ENCODE measurements at places on chromosomes 1 and 21.

DNA sequence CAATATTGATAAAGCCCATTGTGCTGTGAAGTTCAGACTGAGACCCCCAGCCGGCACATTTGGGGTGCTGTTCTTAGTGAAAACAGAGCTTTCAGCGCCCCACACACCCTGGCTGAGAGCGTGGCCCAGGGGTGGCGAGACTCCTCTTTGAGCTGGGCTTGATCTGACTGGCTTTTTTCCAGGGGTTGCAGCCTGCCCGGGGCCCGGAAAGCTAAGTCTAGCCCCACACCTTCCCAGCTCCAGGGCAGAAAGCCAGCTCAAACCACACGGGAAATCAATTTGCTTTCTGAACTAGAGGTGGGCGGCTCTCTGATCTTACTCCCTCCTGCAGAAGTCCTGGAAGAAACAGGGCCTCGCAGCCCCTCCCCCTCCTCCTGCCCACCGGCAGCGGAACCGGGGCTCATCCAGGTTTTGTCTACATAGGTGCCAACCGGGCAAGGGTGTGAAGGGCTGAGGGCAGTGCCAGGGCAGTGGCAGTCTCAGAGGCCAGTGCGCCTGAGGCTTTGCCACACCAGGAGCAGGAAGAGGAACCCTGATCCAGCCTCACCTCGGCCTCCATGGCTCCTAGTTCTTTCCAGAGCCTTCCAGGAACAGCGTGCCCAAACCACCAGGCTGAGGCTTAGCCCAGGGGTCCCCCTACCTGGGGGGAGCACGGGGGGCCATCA is 155.3 kb downstream of the NPHP4 start:
- DNase-seq = no peak

DNA sequence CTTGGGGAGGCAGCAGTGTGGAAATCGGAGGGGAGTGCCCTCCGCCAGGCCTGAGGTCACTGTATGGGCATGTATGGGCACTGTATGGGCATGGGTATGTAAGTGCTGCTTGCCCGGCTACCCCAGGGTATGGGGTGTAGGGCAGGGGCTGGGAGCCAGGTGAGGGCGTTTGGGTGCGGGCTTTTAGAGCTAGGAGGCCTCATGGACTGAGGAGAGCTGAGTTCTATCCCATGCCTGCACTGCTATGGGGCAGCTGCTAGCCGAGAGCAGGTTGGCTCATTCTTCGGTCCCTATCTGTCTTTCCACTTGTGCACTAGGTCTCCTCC is 5.3 kb downstream of the PKLR start:
- DNase-seq = no peak

- peak; percentile 85 for DNase-seq
These were observed 19.7 kb upstream of the LMX1A start for GRCh38 chr1:165376041-165376810.

DNA sequence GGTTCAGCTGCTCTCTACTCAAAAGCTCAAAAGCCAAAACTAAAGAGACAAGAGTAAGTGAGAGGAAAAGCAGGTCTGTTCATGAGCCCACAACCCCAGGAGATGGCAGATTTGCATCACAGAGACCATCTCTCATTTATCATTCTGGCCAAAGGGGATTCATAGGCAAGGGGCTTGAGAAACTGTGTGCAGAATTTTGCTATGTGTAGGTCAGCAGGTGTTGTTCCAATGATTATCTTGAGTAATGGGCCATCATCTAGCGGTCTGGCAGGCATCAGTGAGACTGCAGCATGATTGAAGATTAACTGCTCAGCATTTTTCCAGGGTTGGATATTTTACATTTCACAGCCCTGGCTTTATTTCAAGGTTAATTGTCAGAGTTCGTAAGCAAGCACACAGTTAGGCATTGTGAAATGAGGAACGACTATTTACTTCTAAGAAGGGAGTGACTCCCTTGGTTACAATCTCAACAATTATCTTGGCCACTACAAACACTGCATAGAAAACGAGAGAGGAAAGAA is 1204.6 kb upstream of the TMPRSS15 start:
- no peak for DNase-seq

GRCh38 chr1:153422450-153423068 is 6.2 kb downstream of the S100A7A start:
- DNase-seq = peak; percentile 60

GRCh38 chr1:40266786-40267535 is 8.9 kb downstream of the ZMPSTE24 start:
- DNase-seq = no peak

DNA sequence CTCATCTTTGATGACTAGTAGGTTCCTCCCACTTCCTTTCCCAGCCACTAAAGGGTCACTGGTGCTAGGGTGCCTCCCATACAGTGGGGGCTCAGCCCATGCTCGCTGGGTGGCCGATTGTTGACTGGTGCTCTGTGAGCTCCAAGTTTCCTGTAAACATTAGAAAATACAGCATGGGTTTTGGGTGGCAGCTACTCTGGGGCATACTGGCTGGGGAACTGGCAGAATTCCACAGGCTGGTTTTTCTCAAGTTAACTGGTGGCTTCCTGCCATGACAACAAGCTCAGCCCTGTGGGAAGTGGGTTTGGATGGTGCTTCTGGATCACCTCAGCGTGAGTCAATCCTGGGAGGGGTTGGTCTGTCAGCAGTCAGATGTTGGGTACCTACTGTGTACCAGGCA is 28.7 kb upstream of the CRNN start:
- no peak for DNase-seq

DNA sequence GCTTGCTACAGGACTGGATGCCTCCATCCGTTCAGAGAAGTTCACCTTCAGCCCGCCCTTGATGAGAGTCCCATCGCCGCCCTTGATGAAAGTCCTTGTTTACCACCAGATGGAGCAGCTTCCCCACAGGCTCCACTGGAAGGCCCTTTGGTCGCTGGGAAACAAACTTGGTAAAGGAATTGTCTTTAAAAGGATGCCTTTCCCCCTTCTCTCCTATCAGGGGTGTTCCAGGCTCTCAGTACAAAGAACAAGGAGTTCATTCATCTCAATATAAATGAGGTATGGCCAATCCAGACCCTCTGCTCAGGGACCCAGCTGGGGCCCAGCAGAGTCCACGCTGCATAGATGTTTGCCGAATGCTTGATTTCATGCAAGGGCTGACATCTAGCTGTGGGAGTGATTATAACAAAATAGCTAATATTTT is 50.8 kb downstream of the CAPN9 start:
- DNase-seq = peak; percentile 74

DNA sequence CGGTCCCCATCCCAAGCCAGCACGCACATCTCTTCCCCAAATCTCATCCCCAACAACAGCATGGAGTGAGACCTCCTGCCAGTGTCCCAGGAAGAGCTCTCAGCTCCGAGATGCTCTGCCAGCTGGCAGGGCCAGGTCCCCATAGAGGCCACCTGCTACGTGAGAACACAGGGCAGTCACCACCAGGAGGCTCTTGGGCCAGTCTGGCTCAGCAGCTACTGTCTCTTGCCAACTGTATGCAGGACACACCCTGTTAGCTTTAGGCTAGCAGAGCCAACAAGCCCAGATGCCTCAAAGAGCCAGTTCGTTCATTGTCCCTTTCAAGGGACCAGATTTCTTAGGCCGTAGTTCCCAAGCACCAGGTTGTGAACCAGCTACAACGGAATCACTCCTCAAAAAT is 36.9 kb downstream of the FBXO2 start:
- no peak for DNase-seq

DNA sequence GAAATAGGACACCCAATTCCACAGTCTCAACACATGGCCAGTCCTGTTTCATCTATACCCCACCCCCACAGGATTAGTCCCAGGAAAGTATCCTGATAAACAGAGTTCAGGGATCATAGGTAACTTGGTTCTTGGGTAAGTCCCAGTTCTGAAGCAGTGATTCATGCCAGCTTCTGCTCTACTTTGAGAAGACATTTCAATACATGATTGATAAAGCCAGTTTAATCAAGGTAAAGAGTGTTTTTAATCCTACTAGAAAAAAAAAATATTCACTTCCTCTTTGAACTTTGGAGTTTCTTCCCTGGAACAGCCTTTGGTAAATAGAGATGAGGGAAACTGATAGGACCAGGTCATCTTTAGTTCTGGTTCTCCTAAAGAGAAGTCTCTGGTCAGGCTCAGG is 142.4 kb downstream of the TLR5 start:
- no peak for DNase-seq

- DNase-seq = no peak
These were observed 571 bp downstream of the MARCKSL1 start for GRCh38 chr1:32335535-32335789.

- no peak for DNase-seq
These were observed 12.2 kb upstream of the CD34 start for GRCh38 chr1:207923121-207923520.

- no peak for DNase-seq
These were observed 89.5 kb upstream of the GNG4 start for GRCh38 chr1:235739124-235739523.

DNA sequence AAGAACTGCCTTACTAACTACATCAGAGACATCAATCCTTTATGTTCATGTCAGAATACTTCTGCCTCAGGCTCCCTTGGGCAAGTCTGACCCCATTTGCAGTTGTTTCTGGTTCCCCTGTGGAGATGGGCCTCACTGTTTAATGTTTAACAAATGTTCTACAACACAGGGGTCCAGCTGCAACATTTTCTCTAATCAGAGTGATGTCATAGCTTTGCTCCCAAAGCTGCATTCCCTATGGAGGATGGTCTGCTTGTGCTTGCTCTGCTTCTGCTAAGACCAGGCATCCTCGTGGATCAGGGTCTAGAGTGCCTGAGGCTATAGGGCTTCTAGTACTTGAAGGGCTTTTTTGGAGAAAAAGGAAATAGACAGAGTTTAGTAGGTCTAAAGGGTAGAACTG is 1071.2 kb downstream of the TTLL7 start:
- DNase-seq = peak; percentile 6

- DNase-seq = no peak
These were observed 216.9 kb upstream of the SAMSN1 start for GRCh38 chr21:14762734-14763694.

GRCh38 chr1:13807209-13807608 is 107.2 kb downstream of the PRDM2 start:
- DNase-seq = no peak

- no peak for DNase-seq
These were observed 100.7 kb upstream of the ACTRT2 start for GRCh38 chr1:2920421-2921015.

- peak; percentile 30 for DNase-seq
These were observed 449 bp downstream of the EPS15 start for GRCh38 chr1:51518586-51519047.

- no peak for DNase-seq
These were observed 114.3 kb upstream of the GFI1 start for GRCh38 chr1:92601044-92601443.

DNA sequence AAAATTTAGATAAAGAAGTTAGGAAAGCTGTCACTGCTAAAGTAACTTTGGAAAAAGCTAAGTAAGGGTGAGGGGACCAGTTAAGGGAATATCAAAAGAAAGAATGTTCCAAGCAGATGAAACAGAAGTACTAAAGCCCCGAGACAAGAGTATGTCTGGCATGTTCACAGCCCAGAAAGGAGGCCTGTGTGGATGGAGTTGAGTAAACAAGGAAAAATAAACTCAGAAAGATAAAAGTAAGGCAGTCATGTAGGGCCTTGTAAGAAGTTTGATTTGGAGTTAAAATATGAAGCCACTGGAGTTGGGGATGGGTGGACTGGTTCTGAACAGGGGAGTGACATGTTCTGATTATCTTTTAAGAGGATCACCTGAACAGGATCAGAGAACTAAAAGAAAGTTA is 177.9 kb downstream of the CDC42BPA start:
- no peak for DNase-seq

DNA sequence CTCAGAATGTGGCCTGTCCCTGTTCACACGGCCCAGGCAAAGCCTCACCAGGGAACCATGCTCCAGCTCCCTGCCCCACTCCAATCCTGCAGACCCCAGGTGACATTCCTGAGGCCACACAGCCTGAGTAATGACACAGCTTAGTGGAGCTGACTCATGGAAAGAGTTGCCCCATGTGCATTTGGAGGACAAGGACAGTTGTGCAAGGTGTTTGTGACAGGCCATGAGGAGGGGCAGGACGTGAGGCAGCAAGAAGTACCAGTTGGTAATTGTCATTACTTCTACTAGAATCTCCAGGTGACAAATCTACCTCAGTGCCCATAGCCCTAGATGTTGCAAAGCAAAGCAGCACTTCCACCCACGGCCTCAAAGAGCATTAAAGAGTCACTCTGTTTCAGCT is 15.2 kb downstream of the PRR9 start:
- no peak for DNase-seq

DNA sequence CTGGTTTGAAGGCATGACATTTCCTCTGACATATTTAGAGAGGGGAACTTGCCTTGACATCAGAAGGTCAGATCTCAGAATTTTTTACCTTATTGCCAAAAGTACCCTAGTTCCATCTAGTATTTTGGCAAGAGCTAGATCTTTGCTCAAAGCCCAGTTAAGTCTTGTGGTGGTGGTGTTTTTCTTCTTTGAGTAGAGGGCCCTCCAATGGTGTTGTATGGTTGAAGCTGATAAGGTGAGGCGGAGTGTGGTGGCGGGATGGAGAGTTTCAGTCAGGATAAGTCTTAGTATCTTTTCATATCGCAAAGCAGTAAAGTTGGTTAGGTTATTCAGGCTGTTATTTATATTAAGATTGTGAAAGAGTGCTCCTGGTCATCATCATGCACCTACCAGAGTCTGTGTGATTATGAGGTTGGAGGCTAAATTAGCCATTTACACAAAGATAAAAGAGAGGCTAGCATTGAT is 20.1 kb upstream of the MACF1 start:
- no peak for DNase-seq
